ENCODE measurements at places on chromosomes 4 and X.

- no peak for DNase-seq
Measured at GRCh38 chr4:61614231-61614630, 414.1 kb downstream of the ADGRL3 start.

DNA sequence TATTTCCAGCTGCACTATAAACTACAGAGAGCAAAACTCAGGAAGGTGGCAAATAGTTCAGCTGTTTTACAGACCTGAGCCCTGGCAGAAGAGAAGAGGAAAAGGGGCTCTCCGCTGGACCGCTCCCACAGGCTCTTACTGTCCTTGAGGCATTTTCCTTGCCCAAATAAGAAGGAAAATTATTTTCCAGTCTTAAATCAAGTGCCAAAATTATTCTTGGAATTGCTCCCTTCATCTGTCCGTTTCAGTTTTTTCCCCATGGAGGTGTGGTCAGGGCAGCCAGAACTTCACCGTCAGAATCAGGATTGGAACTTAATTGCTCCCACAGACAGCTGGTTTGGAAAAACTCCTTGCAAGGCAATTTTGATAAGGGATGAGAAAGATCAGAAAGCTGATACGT, 35.2 kb upstream of the SPINK2 start:
- DNase-seq: no peak

DNA sequence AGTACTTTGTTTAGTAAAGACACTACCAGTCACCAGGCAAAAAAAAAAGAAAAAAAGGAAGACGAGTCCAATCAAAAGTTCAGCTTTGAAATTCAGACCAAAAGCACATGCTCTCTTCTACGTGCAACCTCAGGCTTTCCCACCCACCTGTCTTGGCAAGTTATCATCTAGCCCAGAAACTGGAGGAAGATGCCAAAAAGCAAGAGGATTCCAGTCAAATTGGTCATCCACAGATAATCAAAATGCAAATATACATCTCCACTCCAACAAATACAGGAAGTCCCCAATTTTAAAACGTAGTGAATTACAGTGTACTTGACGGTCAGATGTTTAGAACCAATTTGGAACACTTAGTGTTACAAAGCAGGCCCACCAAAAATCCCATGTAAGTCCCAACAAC, 96.5 kb downstream of the PALLD start:
- DNase-seq: no peak

GRCh38 chr4:21177092-21177491, 476.8 kb downstream of the PACRGL start:
- no peak for DNase-seq

DNA sequence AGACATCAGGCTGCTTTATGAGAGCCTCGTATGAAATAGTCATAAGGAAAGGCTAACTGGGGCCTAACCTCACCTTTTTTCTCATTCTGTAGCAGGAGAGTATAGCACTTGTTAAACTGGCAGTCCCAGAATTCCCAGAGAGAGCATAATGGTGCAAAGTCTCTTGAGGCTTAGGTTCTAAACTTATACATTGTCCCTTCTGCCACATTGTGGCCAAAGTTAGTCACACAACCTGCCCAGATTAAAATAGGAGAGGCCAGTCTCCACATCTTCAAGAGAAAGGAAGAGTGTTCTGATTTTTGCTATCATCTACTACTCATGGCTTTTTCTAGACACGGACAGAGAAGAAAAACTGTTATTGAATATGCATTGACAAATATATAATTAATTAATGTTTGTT, 1588.9 kb upstream of the PCDH7 start:
- DNase-seq: no peak

DNA sequence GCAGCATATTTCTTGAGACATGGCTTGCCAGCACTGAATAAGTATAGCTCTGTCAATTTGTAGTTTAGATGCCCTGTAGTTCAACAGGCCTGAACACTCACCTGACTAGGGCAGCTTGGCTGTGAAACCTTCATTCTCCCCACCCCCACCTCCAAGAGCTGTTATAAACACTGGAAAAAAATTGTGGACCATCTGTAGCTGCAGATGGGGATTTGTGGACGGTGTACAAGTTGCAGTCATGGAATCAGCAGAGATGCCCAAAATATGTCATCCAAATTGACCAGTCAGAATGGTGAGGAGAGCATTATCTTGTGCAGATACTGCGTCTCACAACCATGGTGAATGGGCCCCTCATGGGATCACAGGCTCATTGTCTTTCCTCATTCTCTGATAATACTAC, 76.2 kb upstream of the PAQR3 start:
- DNase-seq: no peak

DNA sequence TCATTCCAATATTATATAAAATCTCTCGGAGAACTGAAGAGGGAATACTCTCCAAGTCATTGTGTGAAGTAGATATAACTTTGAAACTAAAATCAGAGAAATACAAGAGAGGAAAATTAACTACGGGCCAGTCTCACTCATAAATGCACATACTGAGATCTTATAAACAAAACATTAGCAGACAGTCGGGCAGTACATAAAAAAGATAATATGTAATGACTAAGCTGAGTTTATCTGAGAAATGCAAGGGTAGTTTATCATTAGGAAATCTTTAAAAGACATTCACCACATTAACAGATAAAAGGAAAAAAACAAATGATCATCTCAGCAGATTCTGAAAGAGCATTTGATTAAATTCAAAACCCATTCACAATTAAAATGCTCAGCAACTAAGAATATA, 116.7 kb downstream of the NYX start:
- DNase-seq: no peak

DNA sequence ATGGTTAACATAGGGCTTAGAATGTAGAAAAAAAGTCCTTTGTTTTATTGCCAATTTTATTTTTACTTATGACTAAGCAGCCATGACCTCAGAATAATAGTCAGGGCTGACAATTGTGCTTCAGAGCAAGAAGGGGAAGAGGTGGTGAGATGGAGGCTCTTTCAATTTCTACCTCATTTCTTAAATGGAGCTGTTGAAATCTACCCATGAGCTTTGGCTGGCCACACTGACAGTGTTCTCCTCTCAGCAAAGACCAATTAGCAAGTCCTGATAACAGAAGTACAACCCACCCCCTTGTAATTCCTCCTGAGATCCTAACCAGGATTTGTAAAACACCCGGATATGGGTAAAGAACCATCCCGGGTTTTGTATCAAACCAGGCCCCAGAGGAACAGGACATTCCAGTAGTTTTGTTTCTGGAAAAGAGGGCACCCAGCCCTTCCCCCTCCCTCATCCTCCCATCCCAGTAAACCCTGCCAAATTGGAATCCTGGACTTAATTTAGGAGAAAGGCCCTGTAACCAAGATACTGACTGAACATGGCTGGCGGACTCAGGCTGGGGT, at the start of gene HEPH:
Gene HEPH (plus strand): TSS at position 399 of the 563 bp plus-strand sequence. CDS start 6,324 bp downstream, outside the sequence.
- DNase-seq: no peak

GRCh38 chr4:40648131-40648530, 18.5 kb upstream of the RBM47 start:
- DNase-seq: no peak

DNA sequence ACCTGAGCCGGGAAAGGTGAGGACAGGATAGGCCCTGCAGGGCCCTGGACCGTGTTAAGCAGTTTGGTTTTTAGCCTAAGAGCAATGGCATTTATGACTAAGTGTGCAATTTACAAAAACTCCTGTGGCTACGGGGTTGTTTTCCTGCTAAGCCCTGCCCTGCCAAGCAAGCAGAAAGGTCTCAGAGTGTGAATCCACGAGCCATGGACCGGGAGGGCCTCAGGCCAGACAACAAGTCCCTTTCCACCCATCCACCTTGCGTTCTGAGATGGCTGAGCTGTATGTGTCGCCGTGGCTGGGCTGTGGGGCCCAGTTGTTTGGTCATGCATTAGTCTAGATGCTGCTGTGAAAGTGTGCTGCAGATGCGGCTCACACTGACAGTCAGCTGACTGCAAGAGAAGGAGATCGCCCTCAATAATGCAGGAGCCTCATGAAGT, 33.9 kb upstream of the AFAP1 start:
- no peak for DNase-seq

DNA sequence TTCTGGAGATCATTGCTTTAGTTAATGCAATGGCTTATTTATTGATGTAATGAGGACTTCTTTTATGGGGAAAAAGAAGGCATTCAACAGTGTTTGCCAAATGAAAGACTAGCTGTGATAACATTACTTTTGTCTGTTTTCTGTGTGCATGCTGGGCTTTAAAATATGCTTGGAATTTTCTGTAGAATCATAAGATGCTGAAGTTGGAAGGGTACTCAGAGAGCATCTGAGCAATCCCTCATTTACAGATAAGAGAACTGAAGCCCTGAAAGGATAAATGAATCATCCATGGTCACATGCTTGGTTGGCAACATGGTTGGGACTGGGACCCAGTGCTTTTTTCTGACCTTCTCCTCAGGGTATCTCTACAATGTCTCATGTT, 31.4 kb upstream of the PITX2 start:
- no peak for DNase-seq

- DNase-seq: no peak
Measured at GRCh38 chr4:6469144-6469543, 3.3 kb downstream of the PPP2R2C start.

DNA sequence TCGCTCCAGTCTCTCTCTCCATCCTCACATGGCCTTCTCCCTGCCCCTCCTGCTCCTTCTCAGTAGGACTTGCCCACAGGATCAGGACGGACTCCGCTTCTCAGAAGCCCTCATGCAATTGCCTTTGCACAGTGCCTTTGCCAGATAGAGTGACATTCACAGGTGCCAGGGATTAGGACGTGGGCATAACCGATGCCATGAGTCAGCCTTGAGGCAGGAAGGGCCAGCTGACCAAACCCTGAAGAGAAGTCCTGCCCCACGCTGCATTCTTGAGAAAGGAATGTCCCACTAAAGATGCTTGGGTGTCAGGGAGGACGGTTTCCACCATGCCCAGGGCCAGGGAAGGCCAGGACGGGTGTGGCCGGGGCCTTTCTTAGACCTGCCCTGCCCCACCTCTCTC, 6.6 kb upstream of the GRPEL1 start:
- no peak for DNase-seq

DNA sequence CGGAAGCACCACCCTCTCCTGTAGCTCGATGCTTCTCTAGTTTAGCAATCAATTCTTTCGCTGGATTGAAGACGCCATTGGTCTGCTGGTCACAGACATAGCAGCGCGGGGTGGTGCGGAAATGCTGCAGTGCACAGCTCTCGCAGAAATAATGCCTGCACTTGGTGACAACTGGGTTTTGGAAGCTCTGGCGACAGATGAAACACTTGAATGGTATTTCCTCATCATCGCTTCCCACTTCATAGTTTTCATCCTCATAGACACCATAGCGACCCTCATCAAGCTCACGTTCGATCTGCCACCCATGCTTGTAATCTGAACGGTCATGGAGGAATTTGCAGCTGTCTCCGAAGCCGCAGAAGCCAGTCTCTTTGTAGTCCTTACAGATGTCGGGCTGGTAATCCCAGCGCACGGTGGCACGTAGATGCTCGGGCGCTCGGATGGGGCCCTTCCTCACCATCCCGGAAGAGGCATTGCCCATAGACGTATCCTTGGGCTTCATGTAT, 854 bp downstream of the RNF113A start:
- no peak for DNase-seq

- DNase-seq: no peak
Measured at GRCh38 chr4:145887241-145887991, 51.2 kb downstream of the ZNF827 start.

DNA sequence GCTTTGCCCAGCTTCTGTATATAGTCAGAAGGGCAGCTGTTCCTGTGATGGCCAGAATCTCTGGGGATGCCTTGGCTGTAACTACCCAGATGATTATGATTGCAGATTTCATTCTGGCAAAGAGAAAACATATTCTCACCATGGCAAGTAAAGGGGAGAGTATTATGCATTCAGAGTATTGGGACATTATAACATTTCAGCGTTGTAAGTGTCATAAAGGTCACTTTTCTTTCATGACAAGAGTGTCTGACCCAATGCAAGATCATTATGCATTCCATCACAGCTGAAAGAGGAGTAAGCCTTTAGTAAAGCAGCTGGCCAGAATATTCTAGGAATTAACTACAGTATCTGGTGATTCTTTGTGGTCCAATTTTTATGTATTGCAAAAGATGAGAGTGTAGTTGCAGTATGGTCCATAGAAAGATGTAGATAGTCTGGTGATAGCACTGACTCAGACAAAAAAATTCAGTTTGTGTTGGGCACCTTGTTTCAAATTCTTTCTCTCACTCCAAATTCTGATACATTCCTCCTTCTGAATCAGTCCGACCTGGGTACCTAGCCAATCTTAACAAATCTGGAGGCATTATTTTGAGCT, 2366.3 kb downstream of the PCDH7 start:
- DNase-seq: no peak

DNA sequence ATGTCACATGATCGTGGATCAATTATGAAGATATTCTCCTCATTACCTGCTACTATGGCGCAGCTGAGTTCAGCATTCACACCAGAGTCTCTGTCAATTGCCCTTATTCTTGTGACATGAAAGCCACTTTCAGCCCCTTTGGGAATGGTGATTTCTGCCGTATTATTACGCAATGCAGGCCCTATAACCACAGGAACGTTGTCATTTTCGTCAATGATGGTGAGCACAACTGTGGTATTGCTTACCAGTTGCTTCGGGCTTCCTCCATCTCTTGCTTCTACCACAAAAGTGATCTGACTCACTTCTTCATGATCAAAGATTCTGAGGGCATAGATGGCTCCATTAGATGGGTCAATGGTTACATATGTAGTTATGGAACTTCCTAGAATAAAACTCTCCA, 2.1 kb downstream of the PCDH18 start:
- no peak for DNase-seq

DNA sequence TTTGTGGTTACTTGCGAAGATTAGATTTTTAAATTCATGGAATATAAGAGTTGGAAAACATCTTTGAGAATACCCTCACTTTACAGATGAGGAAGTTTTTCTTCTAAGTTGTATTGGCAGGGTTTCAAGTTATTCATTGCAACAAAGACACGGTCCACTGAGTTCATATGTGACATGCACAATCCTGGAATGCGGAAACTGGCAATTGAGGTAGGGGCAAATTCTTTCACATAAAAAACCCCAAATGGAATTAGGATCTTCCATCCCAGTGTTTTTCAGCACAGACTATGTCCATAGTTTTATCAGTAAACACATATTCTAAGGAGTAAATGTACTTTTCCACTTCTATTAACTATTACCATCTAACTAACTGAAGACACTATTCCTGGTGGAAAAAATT, 81.8 kb upstream of the NAP1L5 start:
- DNase-seq: no peak

GRCh38 chr4:80185787-80186548, 11.3 kb upstream of the PRDM8 start:
- no peak for DNase-seq

GRCh38 chr4:127141856-127142255, 490.9 kb upstream of the INTU start:
- no peak for DNase-seq

GRCh38 chr4:189600718-189601435, 339.8 kb upstream of the FRG1 start:
- DNase-seq: no peak

- DNase-seq: no peak
Measured at GRCh38 chrX:119218198-119218597, 17.9 kb upstream of the PGRMC1 start.
